ENCODE measurements at places on chromosomes 11 and 22. TPM values are rescaled to one million over a fixed set of nuclear protein-coding genes. Genes with fewer than 3 reads are reported as not detected.

GRCh38 chr11:8234425-8234821 is 29.3 kb downstream of the LMO1 start:
- peak overlapping the region; percentile 60 for H3K27ac ChIP-seq
- DNase-seq, result no peak
- peaks cover 33% of the 10 kb centered on the region for H3K4me1 ChIP-seq
- no peaks in the 10 kb centered on the region for H3K27me3 ChIP-seq
- no peak overlapping the region for H3K4me3 ChIP-seq

DNA sequence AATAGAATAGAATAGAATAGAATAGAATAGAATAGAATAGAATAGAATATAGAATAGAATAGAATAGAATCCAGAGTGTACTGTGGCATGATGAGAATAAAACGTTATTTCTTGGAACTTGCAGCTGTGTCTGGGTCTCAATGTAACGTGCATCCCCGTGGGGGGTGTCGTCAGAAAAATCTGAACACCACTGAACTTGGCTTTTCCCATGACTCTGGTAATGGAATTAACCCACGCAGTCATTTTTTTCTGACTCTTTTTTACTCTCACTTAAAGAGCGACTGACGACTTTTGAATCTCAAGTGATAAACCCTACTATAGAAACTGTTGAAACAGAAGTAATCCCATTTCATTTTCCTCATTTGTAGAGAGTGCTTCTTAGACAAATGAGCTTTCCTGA is 92.4 kb upstream of the BID start:
- peaks cover 34% of the 10 kb centered on the region for H3K4me1 ChIP-seq
- H3K27ac ChIP-seq, result no peak overlapping the region
- H3K4me3 ChIP-seq, result peak overlapping the region; percentile 65
- no peaks in the 10 kb centered on the region for H3K27me3 ChIP-seq
- DNase-seq, result no peak
- peaks cover 13% of the 10 kb centered on the region for H3K36me3 ChIP-seq

- no peak overlapping the region for H3K27ac ChIP-seq
- DNase-seq, result no peak
- H3K4me1 ChIP-seq, result no peaks in the 10 kb centered on the region
- H3K27me3 ChIP-seq, result no peaks in the 10 kb centered on the region
- H3K36me3 ChIP-seq, result peaks cover 9% of the 10 kb centered on the region
These were observed 93.7 kb downstream of the SOX6 start for GRCh38 chr11:16262645-16262955.

DERL3 gene
- 5.7 TPM for total RNA-seq

DNA sequence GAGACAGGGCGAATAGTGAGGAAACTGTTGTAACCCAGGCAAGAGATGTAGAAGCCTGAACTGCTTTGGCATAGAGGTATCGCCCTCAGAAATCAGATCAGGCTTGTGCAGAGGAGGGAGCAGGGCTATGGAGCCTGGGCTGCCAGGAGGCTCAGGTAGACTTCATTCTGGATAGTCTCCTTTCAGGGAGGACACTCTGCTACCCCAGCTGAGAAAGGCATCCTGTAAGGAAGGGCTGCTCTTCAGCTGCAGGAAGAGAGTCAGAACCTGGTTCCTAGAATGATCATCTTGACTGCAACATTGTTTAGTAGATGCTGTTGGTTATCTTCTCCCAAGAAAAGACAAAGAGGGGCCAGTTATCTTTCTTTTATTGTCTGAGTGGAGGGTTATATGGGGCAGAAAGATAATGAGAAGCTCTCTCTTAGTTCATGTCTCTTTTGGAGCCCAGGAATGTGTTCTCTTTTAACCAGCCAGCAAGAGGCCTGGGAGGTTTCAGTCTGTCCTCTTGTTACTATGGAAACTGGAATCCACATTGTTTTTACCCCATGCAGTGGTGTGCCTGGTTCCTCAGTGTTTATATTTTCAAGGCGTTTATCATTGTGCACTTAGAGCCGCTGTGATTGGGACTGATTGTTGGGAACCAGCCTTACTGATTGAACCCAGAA is 95.7 kb downstream of the STIM1 start:
- DNase-seq, result no peak
- no peaks in the 10 kb centered on the region for H3K36me3 ChIP-seq
- peaks cover 25% of the 10 kb centered on the region for H3K4me1 ChIP-seq
- no peak overlapping the region for H3K27ac ChIP-seq

JAML gene
- not detected for total RNA-seq

CNTF gene
- total RNA-seq, result 4.4 TPM

DNA sequence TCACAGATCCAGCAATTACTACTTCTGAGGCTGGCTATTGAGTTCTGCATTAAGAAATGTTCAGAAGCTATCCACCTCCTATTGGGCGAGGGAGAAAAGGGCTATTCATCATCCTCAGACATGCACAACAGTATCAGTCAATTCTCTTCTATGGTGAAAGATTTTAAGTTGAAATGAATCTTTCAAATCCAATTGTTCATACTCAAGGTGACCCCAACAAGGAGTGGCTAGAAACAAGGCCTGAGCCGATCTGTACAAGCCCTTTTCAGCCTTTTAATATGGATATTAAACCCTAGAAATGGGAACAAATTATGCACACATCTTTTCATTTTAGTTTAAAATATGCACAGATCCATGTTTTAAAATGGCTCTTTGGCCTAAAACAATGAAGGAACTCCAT is 303.5 kb upstream of the PITPNB start:
- H3K4me3 ChIP-seq, result no peak overlapping the region
- peaks cover 3% of the 10 kb centered on the region for H3K4me1 ChIP-seq
- no peaks in the 10 kb centered on the region for H3K27me3 ChIP-seq
- no peak overlapping the region for H3K27ac ChIP-seq
- no peak for DNase-seq

DNA sequence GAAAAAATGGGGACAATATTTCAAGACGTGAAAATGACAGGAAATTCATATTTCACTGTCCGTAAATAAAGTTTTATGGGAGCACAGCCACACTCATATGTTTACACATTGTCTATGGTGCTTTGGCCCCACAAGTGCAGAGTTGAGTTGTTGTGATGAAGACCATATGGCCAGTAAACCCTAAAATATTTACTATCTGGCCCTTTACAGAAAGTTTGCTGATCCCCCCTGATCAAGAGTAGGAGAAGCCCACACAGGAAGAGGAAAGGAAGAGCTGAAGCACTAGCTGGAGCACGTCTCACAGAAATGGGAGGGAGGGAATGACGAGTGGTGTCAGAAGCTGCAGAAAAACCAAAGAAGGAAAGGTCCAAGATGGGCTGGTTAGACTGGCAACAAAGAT is 78.8 kb downstream of the TNRC6B start:
- no peak overlapping the region for H3K27ac ChIP-seq
- peaks cover 14% of the 10 kb centered on the region for H3K4me1 ChIP-seq
- no peaks in the 10 kb centered on the region for H3K27me3 ChIP-seq
- DNase-seq, result no peak

SLC25A18 gene
- total RNA-seq, result 0.34 TPM
